ENCODE measurements at places on chromosomes 5 and 9.

- DNase-seq, result no peak
Measured at GRCh38 chr5:19988457-19988856, 457 bp upstream of the CDH18 start.

GRCh38 chr5:153476767-153477166 is 13.7 kb upstream of the GRIA1 start:
- no peak for DNase-seq

DNA sequence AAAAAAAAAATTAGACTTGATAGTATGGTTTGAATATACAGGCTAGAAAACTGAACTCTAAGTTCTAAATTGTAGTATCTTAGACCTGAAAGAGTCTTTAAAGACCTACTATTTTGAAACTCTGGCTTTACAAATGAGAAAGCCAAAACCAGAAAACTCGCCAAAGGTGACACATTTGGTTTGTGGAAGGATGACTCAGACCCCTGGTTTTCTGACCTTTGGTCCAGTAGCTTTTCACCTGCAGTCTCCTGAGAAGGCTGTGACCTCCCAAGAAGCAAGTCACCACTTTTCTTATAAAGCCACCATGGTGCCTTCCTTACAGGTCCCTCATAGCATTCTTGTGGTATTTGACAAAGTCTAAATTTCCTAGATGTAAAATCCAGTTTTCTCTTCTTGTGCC is 102.1 kb upstream of the CEP78 start:
- DNase-seq, result no peak

DNA sequence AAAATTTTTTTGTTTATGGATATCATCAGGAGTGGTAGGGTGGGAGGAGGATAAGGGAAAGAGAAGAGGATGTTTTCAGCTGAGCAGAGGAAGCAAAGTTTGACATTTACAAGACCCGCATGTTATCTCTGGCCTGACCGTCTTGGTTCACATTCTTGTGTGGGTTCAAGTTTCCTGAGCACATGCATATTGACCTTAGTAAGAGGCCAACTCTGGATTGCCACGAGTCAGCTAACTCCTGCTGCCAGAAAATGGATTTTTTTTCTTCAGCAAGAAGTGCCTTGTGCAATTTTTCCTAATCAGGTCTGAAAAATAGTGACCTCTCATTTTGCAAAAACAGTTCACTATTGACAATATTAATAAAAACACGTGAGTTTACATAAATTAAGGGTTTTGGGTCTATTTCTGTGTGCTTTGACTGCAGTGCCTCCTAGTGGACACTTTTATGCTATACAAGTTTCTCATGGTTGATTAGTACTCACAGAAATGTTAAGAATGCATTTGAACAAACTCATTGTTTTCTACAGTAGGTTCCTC is 27.1 kb upstream of the BASP1 start:
- no peak for DNase-seq

DNA sequence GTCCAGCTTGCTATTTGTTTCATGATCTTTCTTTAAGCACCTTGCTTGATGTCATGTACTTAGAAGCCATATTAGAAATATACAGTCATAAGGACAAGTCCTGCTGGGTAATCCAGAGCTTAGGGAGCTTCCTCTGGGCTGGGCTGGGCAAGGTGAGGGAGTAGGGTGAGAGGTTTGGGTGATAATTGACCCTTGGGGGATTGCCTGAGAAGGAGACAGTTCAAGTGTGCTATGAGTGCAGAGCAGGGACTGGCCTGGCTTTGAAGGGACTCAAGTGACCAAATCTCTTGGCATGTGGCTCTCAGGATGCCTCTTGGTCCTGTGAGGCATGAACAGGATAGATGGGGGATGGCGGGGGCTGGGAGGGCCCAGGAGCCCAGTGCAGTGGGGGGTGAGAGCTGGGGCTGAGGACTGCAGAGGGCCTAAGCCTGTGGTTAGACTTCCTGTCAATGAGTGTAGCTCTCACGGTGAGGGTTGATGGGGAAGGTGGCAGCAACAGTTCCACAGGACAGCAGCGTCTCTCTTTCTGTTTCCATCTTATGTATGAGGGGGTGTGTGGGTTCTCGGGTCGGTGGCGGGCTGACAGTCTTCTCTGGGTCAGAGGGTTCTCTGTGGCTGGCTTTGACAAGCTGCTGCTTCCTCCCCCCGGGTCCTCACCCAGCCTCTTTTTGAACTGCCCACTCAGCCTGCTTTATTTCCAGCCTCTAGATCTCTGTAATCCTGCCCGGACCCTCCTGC is 53.5 kb downstream of the RGS3 start:
- peak; percentile 75 for DNase-seq

- no peak for DNase-seq
Measured at GRCh38 chr9:77156646-77157371, 20.5 kb upstream of the VPS13A start.

GRCh38 chr9:135536216-135536615 is 9.7 kb upstream of the OBP2A start:
- no peak for DNase-seq

GRCh38 chr9:36808251-36808650 is 225.8 kb downstream of the PAX5 start:
- DNase-seq, result no peak

- no peak for DNase-seq
Measured at GRCh38 chr5:135829681-135830383, 4.6 kb upstream of the SLC25A48 start.

- DNase-seq, result no peak
Measured at GRCh38 chr9:126799034-126799433, 5.8 kb upstream of the ZBTB43 start.

DNA sequence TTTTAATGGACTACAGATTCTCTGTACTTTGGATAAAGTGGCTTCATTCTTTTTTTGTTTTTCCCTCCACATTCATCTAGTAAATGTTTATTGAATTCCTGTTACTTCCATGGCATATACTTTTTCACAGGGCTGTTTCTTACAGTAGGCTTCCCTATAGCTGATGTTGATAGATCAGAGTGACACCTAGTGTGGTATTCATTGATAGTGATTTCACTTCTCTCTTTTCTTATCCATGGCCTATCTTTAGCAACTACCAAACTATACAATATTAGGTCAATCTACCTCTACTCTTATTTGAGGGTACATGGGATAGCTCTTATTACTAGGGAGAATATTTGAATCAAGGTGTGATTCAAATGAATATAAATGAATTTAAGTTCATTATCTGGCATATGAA is 35.8 kb downstream of the FSD1L start:
- DNase-seq, result no peak

- no peak for DNase-seq
Measured at GRCh38 chr5:90226433-90227099, 183.0 kb downstream of the CETN3 start.

GRCh38 chr9:79741381-79741780 is 169.6 kb downstream of the TLE4 start:
- no peak for DNase-seq

DNA sequence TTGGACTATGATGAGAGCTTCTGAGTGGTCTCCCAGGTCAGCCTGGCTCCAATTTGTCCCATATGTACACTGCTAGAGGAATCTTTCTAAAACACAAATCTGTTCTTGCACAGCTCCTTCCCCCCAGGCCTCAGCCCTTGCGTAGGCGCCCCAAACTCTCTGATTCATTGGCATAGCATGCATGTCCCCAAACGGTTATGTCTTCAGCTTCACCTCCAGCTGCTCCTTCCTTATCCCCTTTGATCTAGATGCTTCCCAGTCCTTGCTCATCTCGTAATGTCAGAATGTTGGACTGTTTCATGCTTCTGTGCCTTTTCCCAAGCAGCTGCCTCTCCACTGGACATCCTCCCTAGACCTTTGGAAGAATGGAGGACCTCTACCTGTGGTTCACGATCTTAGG is 60.1 kb upstream of the BASP1 start:
- DNase-seq, result no peak

GRCh38 chr9:80875947-80876346 is 813.4 kb downstream of the TLE1 start:
- DNase-seq, result no peak

GRCh38 chr9:18569941-18570630 is 96.1 kb downstream of the ADAMTSL1 start:
- DNase-seq, result no peak
